ENCODE measurements at places on chromosomes 2 and 18.

DNA sequence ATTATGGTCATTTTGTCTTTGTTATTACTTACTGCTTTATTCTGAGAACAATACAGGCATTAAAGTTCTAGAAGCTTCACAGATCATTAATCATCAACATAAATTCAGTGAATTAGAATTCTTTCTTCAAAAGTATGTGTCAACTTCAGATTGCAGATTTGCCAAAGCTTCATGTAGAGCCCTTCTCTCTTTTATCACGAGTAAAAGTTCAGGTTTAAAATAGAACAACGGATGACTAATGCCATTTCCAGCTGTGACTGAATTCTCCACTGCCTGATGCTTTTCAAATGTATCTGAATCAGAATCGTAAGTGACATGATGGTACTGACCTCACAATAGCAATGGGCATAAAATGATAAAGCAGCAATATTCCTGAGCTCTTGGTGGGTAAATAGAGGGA is 116.0 kb downstream of the ABCA12 start:
- no peak for DNase-seq

- no peak for DNase-seq
These were observed 52.1 kb downstream of the SPRED2 start for GRCh38 chr2:65380255-65380654.

DNA sequence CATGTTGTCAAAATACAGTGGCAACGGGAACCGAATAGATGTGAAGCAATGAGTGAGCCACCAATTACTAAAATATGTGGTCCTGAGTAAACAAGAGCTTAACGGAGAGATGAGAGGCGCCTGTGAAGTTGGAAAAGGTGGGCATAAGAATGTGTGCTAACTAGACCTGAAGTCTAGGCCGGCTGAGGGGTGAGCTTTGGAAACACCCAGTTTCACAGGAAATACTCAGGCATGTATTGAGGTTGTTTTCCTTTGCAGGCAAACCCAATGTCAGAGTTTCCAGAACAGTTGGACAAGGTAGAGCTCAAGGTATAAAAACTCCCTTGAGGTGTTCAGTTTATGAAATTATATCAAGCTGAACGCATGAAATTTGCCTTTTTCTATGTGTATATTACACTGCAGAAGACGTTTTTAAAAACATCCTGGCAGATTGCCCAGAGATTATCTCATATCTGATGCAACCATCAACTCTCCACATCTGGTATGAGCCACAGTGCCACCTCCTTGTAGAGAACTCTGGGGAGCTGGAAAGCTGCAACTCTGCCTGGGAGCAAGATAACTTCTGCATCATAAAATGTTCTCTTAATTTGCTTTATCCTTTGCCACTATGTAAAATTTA is 3.9 kb upstream of the WDSUB1 start:
- peak; percentile 71 for DNase-seq

DNA sequence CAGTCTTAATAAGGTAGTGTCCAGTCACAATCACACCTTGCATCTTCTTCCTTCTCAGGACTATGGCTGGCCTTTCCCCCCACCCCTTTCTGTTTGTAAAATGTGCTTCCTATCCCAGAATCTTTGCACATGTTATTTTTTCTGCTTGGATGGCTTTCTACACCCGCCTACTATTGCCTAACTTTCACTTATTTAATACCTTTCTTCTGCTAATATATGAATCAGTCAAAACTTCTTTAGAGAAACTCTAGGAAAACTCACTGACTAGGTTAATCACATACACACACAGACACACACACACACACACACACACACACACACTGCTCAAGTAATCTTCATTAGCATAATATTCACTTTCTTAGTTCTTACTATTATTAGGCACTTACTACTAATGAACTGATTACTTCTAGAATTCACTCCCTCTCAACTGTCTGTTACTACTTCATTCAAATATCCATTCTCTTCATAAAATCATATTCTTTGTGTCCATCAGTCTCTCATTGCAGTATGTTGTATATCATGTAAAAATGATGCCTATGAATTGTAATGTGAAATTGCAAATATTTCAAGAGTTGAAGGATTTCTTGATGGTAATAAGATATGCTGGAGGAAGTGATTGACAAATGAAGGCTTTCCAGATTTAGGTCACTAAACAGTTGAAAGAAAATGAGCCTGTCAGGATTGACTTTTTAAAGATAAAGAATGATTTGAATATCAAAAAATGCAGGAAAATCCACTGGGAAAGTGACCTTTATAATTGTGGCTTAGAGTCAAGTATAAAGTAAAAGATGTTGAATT is 51.2 kb downstream of the CLIP4 start:
- no peak for DNase-seq

GRCh38 chr2:147133286-147133908 is 711.4 kb upstream of the ACVR2A start:
- no peak for DNase-seq

GRCh38 chr2:212956665-212957607 is 194.5 kb downstream of the IKZF2 start:
- DNase-seq: no peak

DNA sequence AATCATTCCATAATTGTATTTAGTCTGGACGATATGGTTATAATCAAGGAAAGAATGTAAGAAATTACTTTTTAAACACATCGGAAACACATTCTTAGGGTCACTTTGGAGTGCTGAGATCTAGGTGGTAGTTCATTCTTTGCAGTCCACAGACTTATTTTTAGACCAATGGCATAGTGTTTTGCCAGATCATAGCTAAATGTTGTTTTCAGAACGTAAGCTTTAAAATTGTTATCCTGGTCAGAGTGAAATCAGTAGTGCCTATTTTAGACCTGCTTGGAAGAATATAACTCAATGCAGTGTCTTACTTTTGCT is 4.3 kb downstream of the MYL12A start:
- DNase-seq: no peak

DNA sequence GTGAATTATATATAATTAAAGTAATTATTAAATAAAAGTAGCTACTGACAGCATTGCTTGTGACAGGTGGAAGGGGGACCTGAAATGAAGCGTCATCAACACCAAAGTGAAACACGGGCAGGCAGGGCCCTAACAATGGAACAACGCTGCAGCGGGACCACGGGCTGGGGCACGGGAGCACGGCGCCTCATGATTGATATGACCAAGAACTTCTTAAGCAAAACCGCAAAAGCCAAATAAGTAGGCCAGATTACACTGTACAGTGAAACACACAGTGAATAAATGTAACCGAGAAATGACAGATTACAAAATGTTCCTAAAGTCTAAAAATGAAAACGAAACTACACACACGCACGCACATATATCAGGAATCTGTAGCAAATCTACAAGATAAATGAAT is 81.4 kb downstream of the SNTG2 start:
- no peak for DNase-seq

DNA sequence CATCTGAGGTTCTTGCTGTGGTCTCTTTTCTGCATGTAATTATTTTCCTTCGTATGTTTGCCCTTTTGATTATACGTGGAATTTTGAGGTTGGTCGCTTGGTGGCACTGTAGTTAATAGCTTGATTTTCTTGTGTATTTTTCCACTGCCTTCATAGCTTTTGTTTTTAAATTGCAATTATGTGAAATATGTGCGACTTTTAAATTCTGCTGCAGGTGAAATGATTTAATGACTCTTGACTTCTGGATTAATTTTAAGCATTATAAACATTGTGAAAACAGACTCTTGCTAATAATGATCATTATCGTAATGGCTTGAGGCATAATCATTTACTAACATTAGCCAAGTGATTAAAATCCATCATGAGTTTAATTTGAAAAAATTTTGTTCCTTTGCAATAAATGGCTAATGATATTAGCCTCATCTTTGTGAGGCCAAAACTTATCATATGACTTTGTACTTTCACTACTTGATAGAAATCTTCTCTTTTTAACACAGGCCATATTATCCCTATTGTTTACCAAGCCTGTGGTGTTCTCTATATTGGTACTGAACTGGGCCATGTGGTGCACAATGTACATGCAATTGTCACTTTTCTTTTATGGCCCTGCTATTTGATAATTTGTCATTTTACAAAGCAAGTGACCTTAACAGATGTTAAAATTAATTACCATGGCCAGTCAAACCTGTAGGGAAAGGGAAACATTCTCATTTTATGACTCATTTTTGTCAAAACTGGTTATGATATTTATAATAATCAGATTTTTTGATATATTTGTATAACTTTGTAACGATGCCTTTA is 62.8 kb upstream of the NEUROD1 start:
- DNase-seq: no peak

DNA sequence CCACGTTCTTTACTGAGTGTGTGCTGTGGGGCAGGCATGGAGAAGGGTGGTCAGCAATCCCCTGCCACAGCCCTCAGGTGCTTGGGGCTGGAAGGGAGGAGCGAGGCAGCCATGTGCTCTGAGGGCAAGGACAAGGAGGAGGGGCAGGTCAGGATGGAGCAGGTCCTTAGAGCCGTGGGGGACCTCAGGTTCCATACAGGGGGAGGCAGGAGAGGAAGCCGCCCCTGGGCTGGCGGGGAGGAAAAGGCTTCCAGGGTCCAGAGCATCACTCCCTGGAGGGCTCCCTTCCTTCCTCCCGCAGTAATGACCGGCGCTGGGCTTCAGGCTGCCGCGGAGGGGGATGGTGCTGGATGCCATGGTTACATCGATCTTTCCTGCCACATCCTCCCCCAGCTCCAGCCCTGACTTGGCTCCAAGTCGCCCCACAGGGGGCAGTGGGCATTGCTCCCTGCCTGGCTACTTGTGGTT is 6.6 kb downstream of the GAREM2 start:
- DNase-seq: no peak

DNA sequence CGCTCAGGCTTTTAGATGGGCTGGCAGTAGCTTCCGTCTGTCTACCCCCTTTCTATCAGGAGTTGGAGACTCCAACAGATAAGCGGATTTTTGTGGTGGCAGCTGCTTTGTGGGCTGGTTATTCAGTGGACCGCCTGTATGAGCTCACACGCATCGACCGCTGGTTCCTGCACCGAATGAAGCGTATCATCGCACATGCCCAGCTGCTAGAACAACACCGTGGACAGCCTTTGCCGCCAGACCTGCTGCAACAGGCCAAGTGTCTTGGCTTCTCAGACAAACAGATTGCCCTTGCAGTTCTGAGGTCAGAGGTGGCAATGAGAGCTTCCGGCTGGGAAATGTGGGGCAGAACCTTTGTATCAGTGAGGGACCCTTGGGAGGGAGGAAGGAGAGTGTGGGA is 14.8 kb downstream of the CAD start:
- DNase-seq: no peak

DNA sequence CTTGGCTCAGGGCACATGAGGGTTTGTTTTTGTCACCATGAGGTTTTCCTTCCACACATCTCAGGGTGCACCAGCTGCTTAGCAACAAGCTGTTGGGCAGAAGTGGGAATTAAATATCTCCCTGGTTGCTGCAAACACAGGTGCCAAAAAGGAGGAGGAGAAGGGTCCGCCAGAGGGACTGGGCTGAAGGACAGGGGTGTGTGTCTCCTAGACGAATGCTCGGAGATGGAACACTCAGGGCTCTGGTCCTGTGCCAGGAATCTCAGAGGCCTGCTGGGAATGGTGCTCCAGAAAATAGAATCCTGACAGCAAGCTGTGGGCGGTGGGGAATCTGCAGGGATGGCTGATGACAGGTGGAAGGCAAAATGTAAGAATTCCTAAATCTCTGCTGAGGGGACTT is 94.5 kb downstream of the VSNL1 start:
- DNase-seq: no peak

Measured in CD4-positive, alpha-beta T cell (primary cell).